Diencephalon (tissue), 1 donor: ENCODE measurements at places on chromosomes 11 and 22. TPM values are rescaled to one million over a fixed set of nuclear protein-coding genes. Genes with fewer than 3 reads are reported as not detected.

P2RX3 gene
- total RNA-seq = 0.23 TPM

IGSF22 gene
- total RNA-seq = 0.46 TPM

TIGD3 gene
- 3.2 TPM for total RNA-seq

MS4A6E gene
- not detected for total RNA-seq

CD6 gene
- total RNA-seq = 2.3 TPM

ZNF408 gene
- 3.7 TPM for total RNA-seq

OR51B4 gene
- total RNA-seq = not detected
